Central memory CD8-positive, alpha-beta T cell (primary cell): ENCODE measurements at places on chromosomes 2 and 18.

DNA sequence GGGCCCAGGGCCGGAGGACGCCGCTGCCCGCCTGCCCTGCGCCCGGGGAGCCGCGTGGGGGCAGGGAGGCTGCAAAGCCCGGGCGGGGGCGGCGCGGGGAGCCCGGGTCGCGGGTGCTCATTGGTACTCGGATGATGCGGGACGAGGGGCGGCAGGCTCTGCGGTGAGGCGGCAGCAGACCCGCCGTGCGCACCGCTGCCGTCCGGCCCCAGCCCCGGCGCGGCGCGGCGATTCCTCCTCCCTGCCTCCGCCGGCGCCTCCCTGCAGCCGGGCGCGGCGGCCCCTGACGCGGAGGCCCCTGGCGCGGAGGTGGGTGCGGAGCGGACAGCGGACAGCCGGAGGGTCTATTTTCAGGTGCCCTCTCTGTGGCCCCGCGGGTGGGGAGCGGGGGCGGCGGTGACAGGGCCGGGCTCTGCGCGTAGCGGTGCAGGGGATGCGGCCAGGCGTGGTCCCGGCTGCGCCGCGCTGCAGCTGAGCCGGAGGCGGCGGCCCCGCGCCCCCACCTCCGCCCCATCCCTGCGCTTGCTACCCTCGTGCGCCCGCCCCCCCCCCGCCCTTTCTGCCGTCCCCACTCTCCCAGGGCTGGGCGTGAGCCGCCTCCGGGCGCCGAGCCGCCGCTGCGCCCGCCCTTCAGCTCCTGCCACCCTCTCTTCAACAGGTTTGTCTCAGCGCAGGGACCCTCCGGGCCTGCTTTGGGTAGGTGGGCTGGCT, 640 bp downstream of the SPTBN1 start:
- DNase-seq: no peak

GRCh38 chr2:217953531-217953932, 49.3 kb downstream of the TNS1 start:
- DNase-seq: no peak

DNA sequence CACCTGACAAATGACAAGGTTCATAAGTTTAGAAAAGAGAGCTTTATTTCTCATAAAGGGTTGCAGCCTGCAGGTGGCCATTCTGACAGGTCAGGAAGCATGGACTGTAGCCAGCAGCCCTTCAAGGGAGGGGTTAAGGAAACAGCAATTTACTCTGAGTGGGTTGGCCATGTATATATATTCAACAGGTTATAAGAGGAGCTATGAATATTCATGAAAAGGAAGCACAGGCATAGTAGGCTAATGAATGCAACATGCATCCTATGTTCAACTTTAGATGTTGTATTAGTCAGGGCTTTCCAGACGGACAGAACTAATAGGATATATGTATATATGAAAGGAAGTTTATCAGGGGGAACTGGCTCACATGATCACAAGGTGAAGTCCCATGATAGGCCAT, 20.6 kb downstream of the RNU2-63P start:
- no peak for DNase-seq

DNA sequence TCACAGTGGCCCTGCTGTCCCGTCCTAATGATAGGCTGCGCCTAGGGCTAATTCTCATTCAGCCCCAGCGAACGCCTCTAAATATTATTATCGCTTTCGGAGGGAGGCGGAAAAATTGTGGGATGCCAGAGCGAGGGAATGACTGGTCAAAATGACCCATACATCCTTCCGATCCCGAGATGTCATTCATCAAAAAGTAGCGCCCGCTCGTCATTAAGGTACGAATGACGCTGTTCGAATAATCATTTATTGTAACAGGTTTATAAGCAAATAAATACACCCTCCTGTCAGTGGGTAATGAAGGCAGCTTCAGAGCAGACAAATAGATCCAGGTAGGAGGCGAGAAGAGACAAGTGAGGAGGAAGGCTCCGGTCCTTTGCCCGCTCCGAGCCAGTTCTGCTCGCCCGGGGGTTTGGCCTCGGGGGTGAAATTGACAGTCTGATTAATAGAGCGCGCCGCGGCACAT, at the start of gene EVX2:
EVX2 (minus strand) TSS at position 167 of the 466 bp plus-strand sequence. CDS start 186 bp downstream, outside the sequence.
- no peak for DNase-seq

DNA sequence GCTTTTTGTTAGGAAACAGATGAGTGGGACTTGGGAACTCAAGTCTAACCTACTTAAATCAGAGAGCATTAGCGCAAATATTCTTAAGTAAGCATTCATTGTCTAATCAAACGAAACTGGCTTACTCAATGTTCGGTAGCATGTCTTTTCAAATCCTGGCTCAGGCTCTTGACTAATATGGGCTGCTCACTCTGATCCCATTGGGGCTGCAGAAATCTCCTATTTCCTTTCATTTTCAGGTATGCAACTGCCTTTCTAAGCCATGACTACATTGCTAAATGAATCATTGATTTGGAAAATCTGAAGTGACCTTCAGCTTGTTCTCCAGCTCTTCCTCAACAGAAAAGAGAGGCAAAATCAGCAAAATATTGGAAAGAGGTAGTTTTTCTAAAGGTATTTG, 2084.4 kb upstream of the PIK3C3 start:
- DNase-seq: no peak

GRCh38 chr2:96533292-96534073, 3.1 kb upstream of the ARID5A start:
- DNase-seq: no peak

DNA sequence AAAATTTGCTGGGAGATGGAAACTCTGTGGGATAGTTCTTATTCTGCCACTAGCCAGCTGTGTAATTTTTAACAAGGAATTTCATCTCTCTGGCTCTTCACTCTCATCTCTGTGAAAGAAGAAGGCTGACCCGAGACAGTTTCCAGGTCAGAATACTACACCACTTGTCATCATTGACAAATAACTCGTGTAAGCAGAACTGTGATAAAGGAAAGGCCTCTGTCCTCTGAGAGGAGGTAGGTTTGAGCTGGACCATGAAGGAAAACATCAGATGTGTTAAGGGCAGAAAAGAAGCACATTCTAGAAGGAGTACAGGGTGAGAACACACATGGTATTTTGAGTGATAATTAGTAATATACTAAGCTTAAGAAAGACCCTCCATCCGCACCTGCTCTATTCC, 211.4 kb upstream of the DDX18 start:
- DNase-seq: no peak

DNA sequence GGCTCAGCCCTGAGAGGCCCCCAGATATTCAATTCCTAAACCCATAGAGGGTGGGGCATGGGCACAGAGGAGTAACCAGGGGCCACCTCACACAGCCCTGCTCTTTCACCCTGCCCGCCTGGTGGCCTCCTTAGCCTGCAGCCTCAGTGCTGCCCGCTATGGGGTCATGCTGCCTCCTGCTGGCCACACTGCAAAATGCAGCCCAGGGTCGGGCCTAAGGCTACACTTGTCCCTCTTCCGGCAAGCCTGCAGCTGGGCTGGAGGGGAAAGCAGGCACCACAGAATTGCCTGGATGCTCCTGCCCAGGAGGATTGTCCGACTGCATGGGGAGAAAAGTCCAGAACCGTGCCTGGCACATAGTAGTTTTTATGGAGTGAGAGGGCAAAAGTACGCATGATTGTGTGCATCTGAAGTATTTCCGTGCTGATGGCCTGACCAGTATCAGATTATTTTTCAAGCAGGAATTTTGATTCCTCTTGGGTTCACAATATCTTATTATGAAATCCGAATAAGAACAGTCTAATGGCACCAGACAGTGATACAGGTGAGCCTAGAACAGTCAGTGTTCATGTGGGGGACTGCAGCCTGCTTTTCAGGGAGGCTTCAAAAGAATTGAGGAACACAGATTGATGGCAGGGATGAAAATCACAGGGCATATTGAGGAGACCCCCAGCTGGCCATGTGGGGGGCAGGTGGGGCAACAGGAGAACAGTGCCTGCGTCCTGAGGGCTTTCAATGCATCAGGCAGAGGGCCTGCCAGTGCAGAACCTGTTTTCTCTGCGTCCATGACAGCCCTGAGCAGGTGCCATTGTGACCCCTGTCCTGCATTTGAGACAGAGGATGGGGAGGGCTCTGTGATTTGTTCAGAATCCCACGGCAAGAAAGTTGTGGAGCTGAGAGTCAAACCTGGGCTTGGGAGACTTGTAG, 51.2 kb upstream of the ALPP start:
- peak; percentile 77 for DNase-seq

- no peak for DNase-seq
These were observed 132.2 kb upstream of the ZFP36L2 start for GRCh38 chr2:43358410-43359201.

DNA sequence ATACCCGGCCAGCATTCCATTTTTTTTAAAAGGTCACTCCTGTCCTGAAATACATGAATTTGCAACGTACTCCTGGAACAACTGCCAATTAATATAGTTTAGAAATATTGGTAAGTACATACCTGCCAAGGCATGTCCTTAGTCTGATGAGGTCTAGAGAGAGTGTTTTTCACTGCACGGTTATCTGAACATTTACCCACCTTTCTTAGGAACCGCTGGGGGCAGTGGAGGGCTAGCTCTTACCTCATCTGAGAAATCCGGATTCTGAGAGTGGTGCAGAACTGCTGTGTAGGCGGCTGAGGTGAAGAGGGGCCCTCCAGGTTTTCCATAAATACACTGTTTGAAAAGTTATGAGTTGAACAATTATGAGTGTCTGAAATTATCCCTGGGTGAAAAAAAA, 133.1 kb upstream of the CCDC195 start:
- DNase-seq: no peak

GRCh38 chr2:25230198-25230947, 62.0 kb upstream of the POMC start:
- no peak for DNase-seq

GRCh38 chr2:7666596-7667259, 749.5 kb downstream of the RNF144A start:
- DNase-seq: no peak

DNA sequence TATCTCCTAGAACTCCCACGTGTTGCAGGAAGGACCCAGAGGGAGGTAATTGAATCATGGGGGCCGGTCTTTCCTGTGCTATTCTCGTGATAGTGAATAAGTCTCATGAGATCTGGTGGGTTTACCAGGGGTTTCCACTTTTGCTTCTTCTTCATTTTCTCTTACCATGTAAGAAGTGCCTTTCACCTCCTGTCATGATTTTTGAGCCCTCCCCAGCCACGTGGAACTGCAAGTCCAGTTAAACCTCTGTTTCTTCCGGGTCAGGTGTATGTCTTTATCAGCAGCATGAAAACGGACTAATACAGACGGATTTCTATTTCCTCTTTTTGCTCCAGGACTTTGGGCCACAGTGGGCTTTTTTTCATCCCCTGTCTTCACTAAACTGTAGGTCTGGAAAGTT, 88.3 kb upstream of the KCNE4 start:
- DNase-seq: no peak

DNA sequence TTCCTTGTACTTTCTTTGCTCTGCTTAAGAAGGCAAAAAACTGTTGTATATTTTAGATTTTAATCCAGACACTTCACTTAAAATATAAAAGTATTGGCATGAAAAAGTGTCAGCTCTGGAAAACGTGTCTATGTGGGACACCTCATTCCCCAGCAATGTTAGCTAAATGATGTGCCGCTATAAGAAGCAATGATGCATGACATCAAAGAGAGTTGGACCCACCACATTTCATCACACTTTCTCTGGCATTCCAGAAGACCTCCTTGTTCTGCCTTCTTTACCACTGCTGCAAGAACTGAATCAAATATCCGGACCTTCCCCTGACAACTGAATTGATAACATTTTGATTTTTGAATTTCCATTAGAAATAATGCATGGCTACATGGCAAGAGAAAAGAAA, 242.4 kb upstream of the TANK start:
- DNase-seq: no peak

DNA sequence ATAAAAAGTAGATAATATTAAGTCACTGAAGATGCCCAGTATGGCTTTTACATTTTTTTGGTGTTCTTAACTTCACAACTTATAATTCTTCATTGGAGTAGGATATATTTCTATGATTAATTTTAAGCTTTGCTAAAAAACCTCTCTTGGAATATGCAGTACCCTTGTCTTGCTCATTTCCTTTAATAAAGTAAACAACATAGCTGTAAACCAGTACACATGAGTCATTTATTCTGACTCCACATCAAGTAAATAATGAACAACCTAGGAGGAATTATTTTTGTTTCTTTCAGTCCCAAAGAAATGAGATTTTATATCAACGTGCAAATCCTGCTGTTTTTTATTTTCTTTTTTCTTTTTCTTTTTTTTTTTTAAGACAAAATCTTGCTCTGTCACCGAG, 869.1 kb downstream of the CNTNAP5 start:
- no peak for DNase-seq

DNA sequence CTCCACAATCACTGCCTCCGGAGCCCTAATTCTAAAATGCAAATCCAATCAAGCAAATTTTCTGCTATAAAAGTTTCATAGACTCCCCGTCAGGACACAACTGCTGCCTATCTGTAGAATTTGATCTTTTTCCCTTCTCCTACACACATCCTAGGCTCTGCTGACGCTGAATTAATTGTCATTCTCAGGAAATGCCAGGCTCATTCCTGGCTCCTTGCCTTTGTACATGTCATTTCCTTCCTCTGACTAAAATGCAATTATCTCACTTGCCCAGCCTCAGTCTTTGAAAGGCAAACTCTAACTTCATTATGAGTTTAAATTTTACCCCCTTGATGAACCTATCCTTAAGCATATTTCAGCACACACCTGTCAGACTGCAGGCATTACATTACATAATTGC, 844.9 kb upstream of the CRIM1 start:
- no peak for DNase-seq

GRCh38 chr2:165253178-165253577, 14.0 kb downstream of the SCN2A start:
- DNase-seq: no peak

DNA sequence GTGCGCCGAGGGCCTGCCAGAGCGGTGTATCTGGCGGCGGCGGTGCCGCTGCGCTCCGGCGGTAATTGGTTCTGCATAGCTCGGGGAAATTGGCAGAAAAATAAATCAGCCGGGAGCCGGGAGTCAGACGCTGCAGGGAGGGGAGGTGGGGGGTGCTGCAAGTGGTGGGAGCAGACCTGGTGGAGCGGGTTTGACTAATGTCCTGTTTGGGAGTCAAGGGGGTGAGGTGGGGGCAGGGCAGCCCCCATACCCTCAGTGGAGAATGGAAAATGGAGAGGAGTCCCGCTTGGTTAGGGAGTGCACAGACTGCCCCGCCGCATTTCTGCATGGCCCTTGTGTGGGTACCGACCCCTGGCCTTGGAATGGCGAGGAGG, 107.3 kb downstream of the DYSF start:
- DNase-seq: no peak

GRCh38 chr2:134739236-134739878, 20.6 kb upstream of the TMEM163 start:
- DNase-seq: no peak

GRCh38 chr2:8196316-8196715, 485.5 kb upstream of the ID2 start:
- no peak for DNase-seq

DNA sequence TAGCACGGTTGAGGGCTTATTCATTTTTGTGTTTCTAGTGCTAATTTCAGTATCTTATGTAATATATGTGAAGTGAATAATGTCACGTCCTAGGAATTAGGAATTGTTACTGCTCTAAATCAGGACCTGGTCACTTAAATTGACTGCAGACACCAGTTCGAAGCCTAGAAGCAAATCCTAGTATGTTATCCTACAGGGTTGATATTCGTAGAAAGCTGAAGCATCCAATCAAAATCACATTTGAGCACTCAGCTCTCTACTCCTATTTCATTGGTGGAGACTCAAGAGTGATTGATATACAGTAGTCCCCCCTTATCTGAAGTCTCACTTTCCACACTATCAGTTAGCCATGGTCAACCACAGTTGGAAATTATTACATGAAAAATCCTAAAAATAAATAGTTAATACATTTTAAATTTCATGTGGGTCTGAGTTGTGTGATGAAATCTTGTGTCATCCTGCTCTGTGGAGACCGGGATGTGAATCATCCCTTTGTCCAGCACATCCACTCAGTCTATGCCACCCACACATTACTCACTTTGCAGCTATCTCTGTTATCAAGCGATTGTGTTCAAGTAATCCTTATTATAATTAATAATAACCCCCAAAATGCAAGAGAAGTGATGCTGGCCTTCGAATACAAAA, 35.2 kb upstream of the SCN9A start:
- no peak for DNase-seq
